ENCODE measurements at places on chromosomes 1 and 21.
A peak's percentile ranks its signal among the peaks of the same experiment; 100 is the strongest.

DNA sequence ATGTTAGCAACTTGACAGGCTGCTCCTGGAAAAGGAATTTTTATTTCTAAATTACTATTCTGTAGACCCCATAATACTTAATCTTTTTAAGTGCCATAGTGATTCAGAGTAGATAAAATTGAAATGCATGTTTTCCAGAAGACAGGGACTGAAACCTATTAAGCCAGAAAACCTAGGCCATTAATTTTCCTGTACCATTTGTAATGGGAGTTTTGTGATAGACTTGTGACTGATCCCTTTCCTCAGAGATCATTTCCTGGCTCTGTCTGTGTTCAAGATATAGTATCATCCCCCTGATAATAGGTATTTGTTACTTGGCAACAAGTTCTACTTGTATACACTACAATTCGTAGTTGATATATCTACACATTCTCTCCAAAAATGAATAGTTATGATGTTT, 1609.8 kb downstream of the AMY1C start:
- DNase-seq = no peak

- no peak for DNase-seq
Measured at GRCh38 chr1:237306726-237307125, 264.7 kb downstream of the RYR2 start.

DNA sequence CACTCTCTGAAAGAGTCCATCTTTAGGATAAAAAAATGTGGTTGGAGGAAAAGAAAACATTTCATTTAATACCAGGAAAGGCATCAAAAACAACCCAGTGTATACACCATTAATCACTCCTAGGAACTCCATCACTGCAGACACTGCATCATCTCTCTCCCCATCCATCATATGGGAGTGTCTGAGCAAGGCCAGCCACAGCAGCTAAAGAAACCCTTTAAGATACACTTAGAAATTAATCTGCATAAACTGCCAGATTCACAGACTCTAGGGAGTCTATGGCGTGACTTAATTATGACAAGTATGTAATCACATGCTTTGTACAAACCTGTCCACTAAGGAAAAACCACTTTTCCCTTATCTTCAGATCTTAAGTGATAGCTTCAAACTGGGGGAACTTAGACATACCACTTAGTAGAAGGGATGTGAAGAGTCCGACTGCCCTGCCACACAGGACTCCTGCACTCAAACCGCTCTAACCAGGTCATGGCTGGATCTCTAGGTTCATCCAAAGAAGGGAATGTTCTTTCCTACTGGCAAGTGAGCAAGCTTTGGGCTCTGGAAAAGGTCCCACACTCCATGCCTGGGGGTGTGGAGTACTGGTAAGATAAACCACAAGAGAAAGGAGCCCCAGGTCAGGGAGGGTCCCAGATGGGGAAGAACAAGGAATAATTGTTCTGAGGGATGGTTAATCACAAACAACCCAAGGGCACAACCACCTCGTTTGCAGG, 61.0 kb upstream of the C8B start:
- DNase-seq = no peak

DNA sequence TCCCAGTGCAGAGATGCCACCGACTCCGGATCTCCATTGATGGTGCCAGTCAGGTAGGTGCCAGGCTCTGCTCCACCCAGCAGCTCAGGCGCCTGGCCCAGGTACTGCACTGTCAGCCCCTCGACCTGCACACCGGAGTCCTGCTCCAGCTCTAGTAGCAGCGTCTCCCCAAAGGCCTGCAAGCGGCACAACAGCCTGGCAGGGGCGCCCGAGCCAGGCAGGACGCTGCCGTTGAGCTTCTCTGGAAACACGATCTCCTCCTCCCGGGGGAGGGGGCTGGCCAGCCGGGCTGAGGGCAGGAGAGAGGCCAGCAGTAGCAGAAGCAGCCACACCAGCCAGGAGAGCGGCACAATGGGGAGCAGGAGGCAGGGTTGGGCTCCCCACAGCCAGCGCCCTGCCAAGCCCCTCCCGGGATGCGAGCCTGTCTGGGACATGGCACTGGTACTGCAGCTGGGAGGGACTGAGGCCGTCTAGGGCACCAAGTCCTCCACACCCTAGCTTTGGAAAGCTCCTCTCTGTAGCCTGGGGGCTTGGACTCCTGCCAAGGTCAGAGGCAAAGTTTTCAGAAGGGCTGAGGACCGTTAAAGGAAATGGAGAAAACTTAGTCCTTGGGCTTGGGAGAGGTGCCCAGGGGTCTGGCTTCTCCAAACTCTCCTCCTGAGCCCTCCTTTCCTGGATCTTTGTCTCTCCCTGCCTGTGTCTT, 509 bp downstream of the ADAMTS4 start:
- peak; percentile 37 for DNase-seq

DNA sequence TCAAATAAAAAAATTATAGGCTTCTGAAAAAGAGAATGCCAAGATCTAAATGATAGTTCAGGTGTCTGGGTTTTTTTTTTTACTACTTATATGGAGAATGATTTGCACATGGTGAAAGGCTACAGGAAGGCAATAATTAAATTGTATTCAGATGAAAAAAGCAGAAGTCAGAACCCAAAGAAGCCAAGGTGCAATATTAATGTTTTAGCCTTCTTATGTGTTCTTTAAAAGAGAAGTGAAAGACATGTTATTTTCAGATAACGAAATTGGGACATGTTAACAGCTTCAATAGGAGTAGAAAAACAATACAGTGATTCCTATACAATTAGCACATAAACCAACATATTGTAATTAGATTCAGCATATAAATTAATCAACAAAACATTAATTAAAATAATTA, 452.9 kb upstream of the PRMT6 start:
- DNase-seq = no peak

DNA sequence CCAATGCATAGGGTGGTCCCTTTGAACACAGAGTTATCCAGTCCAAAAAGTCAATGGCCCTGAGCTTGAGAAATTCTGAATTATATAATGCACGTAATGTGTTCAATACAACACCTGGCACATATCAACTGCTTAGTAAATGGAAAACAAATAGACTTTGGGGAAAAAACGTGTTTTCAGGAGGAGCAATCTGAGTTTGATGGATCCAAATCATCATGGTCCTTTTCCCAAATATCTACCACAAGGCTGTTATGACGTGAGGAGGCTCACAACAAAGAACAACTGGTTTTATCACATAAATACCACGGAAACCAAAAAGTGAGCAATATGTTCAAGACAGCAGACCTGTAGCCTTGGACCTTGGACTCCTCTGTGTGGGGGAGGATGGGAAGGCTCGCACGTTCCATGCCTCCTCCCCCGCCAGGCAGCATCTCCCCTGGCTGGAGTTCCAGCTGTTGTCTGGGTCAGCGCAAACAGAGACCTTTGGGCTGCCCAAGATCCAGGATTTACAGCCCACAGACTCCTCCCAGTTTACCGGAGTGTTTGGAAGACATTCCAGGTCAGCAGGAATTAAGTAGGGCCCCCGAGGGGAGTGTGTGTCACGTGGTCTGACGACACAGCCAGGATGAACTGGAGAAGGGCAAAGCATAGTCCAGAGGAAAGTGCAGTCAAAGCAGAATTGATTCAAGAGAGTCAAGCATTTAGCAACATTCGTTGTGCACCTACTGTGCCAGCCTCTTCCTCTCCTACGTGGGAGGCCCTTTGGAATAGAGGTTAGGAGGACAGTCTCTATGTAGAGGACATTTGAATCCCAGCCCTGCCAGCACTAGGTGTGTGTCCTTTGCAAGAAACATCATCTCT, 32.2 kb upstream of the MED18 start:
- peak; percentile 56 for DNase-seq

DNA sequence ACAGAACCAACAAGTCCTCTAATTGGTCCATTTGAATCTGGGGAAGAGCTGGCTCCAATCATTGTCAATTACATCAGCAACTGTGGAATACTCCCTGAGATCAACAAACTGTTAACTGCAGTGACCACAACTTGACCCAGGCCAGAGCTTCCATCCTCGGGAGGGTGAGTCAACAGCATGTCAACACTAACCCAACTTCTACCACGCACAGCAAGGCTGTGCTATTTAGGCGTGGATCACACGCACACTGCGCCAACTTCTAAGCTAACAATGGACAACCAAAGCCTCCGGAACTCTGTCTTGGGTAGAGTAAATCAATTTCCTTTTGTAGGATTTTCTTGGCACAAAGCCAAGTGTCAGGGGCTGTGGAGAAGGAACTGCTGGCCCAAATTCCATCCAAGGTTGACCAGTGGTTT, 30.4 kb downstream of the APP start:
- DNase-seq = peak; percentile 95

DNA sequence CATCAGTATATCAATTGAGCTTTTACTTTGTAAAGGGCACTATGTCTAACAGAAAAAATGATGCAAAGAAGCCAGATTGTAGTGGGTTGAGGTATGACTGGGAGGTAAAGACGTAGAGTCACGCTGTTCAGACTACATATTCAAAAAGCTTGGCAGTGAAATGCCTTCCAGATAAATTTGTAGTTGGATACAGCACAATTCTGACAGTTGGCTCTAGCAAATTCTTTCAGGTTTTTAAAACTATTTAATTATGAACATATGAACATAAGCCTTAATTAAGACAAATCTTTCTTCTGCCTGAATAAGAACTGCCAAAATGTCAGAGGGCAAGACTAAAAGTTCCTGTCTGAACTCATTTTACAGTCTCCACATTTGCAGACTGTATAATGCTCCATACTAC, 118.8 kb downstream of the DPYD start:
- no peak for DNase-seq

- peak; percentile 39 for DNase-seq
Measured at GRCh38 chr21:41024746-41025254, 143.2 kb upstream of the BACE2 start.

GRCh38 chr1:65021795-65022194, 55.4 kb upstream of the JAK1 start:
- DNase-seq = no peak

DNA sequence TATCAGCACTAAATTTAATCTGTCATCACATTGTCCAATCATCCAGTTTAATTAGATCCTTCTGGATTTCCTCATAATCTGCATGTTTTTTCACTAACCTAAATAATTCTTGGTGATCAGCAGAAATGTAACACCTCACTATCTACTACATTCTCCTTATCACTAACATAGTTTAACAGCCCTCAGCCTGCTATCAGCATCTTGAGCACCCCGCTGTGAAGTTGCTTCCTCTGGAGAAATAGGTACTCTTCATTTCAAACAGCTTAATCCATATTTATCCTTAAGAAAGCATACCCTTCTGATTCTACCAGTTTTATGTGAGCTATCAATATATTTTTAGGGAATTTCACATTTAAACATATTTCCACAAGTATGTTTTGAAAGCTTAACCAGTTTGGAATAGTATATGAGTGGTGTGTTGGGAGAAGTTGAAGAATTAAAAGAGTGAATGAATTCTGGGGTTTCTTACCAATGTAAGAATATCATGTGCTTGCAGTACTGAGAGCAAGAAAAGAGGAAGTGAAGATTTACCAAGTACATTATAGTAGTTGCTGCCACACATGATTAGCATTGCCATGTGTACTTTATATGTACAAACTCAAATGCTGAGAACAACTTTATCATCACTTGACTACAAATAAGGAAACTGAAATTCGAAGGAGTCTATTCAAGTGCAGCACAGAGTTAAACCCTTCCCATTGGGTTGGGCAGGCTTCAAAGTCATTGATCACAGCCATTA, 771.1 kb upstream of the ADGRL4 start:
- no peak for DNase-seq

- peak; percentile 48 for DNase-seq
Measured at GRCh38 chr1:202234331-202235002, 40.9 kb downstream of the LGR6 start.

GRCh38 chr1:44031252-44032169, at the start of gene SLC6A9:
Gene SLC6A9 (minus strand): TSS chr1:44031462. CDS start chr1:44024277, 7,185 bp downstream.
- no peak for DNase-seq

DNA sequence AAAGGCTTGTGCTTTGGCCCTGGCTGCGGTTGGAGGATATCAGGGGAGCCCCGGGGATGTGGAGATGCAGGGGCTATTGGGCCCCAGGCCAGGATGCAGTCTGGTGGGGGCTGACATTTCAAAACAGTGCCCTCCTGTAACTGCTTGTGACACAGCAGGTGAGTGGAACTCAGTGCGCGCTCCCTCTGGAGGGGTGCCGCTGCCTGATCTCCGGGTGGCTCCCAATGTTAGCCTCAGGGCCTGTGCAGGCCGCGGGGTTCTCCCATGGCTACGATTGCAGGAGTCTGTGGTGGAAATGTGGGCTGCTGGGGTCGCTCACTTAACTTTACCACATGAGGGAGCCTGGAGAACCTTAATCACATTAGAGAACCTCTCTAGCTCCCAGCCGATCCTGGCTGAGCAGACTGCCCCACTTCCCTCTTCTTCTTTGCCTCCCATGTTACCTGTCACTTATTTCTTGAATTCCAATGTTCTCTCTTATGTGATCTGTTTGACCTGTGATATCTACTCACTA, 163.2 kb downstream of the FMN2 start:
- DNase-seq = peak; percentile 22

DNA sequence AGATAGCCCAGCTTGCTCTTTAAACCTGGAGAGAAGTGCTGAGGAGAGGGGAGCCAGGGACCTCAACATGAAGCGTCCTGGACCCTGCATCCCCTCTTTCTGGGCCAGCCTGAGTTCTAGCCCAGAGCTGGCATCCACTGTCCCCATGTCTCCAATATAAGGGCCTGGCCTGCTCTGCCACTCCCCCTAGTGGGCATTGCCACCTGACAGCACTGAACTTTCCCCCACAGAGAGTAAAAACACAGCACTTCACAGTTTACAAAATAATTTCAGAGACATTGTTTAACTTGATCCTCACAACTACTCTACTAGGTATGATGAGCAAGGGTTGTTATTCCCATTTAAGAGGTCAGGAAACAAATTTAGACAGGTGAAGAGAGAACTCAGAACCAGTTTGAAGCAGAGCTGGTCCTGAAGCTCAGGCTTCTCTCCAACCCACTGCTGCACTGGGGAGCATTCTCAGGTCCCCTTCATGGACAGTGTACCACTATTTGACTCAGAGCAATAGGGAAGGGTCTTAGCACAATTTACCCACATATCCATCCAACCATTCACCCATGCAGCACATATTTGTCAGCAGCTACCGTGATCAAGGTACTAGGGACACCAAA, 151.2 kb downstream of the DMRTA2 start:
- DNase-seq = peak; percentile 53

DNA sequence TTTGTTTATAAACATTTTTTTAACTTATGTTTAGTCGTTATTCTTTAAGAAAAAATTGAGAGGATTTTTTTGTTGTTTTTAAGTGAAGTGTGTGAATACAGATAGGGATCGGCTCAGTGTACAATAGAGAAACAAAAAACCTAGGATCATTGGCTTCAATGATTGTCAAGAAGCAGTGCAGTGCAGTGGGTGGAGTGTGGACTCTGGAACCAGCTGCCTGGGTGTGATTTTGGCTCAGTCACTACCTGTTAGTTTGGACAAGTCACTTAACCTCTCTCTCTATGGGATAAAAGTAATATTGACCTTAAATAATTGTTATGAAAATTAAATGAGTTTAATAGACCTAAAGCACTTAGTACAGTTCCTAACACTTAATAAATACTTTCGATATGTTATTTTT, 41.3 kb downstream of the SCCPDH start:
- no peak for DNase-seq

DNA sequence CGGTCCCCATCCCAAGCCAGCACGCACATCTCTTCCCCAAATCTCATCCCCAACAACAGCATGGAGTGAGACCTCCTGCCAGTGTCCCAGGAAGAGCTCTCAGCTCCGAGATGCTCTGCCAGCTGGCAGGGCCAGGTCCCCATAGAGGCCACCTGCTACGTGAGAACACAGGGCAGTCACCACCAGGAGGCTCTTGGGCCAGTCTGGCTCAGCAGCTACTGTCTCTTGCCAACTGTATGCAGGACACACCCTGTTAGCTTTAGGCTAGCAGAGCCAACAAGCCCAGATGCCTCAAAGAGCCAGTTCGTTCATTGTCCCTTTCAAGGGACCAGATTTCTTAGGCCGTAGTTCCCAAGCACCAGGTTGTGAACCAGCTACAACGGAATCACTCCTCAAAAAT, 36.9 kb downstream of the FBXO2 start:
- no peak for DNase-seq
